ENCODE measurements at places on chromosomes 11 and 22. TPM values are rescaled to one million over a fixed set of nuclear protein-coding genes. Genes with fewer than 3 reads are reported as not detected.

DNA sequence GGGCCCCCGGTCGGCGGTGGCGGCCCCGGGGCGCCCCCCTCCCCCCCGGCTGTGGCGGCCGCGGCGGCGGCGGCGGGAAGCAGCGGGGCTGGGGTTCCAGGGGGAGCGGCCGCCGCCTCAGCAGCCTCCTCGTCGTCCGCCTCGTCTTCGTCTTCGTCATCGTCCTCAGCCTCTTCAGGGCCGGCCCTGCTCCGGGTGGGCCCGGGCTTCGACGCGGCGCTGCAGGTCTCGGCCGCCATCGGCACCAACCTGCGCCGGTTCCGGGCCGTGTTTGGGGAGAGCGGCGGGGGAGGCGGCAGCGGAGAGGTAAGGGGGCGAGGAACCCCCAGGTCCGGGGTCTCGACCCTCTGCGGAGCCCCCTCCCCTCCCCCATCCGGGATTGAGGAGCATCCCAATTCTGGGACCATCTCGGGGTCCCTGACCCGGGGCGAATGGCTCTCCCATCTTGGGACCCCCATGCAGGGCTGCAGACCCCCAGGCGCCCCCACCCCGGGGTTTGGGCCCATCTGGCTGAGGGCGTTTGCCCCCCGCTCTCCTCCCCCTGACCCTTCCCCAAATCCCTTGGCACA, 431 bp downstream of the KMT2A start:
- H3K27me3 ChIP-seq = no peaks in the 10 kb centered on the region
- peak overlapping the region; percentile 66 for H3K27ac ChIP-seq
- H3K36me3 ChIP-seq = no peaks in the 10 kb centered on the region
- peaks cover 18% of the 10 kb centered on the region for H3K4me1 ChIP-seq
- DNase-seq = no peak
- peak overlapping the region; percentile 96 for H3K4me3 ChIP-seq

Gene HTATIP2
- 25.0 TPM for polyA plus RNA-seq

Gene ANO9
- polyA plus RNA-seq = 169 TPM

DNA sequence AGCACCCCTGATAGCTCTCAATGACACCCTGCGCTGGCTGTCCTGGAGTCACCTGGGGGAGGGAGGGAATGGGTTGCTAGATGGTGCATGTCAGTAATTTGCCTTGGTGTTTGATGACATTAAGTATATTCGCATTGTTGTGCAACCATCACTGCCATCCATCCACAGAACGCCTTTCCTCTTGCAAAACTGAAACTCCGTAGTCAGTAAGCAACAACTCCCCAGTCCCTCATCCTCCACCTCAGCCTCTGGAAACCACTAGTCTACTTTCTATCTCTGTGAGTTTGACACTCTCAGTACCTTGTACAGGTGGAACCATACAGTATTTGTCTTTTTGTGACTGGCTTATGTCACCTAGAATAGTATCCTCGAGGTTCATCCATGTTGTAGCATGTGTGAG, 62.6 kb downstream of the PKNOX2 start:
- H3K4me1 ChIP-seq = no peaks in the 10 kb centered on the region
- H3K27me3 ChIP-seq = peaks cover 15% of the 10 kb centered on the region
- no peak for DNase-seq
- no peak overlapping the region for H3K27ac ChIP-seq
- H3K4me3 ChIP-seq = no peak overlapping the region

DNA sequence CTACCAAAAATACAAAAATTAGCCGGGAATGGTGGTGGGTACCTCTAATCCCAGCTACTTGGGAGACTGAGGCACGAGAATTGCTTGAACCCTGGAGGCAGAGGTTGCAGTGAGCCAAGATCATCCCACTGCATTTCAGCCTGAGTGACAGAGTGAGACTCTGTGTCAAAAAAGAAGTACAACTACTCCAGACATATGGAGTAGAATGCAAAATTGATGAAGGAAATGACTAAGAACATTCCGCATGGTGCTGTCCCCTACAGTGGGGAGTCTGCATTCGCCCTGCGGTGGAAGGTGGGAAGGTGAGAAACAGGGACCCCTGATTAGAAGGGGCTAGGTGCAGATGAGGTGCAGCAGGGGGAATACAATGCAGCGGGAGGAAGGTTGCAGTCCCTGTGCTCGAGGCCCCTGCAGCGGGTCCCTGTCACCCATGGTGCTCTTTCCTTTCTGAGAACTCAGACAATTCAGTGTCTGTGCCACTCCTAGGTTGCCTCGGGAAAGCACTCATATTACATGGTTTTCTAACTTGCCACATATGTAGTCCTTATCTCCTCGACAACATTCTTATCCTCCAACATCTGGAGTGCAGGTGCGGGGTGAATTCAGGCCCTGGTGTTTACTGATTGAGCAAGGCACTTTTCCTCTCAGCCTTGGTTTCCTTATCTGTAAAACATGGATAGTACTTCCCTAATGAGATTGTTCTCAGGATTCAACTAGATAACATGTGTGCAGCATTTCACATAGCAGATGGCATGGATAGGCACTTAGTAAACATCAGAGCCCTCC, 5.2 kb downstream of the POLD4 start:
- no peak overlapping the region for H3K4me3 ChIP-seq
- H3K4me1 ChIP-seq = peaks cover 62% of the 10 kb centered on the region
- H3K36me3 ChIP-seq = peaks cover 6% of the 10 kb centered on the region

GRCh38 chr11:66857234-66857926, 516 bp downstream of the LRFN4 start:
- H3K27me3 ChIP-seq = no peaks in the 10 kb centered on the region
- H3K4me3 ChIP-seq = peak overlapping the region; percentile 40
- H3K27ac ChIP-seq = no peak overlapping the region
- peaks cover 6% of the 10 kb centered on the region for H3K4me1 ChIP-seq
- peaks cover 2% of the 10 kb centered on the region for H3K36me3 ChIP-seq

Gene RPS3
- 3,748 TPM for polyA plus RNA-seq

- H3K27me3 ChIP-seq = peaks cover 10% of the 10 kb centered on the region
- DNase-seq = no peak
- H3K27ac ChIP-seq = no peak overlapping the region
- H3K36me3 ChIP-seq = no peaks in the 10 kb centered on the region
- H3K4me3 ChIP-seq = no peak overlapping the region
Observed at GRCh38 chr11:128709402-128709801, 15.5 kb downstream of the FLI1 start.

Gene VPREB1
- polyA plus RNA-seq = 0.24 TPM

DNA sequence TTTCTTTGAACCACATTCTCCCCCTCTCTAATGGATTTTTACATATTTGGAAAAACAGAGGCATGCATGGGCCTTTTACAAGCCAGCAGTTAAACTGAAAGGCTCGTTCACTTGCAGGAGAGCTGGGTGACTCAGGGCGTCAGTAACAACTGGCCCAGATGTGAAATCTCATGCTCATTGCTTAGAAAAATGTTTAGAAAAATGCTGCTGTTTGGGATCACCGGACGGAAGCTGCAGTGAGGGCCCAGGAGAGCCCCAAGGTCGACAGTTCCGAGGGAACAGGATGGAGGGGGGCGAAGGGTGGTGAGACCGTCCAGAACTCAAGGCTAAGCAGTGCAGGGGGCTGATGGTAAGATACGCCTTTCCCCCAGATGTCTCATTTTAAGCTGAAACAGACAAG, 41.7 kb upstream of the SMTN start:
- peak; percentile 47 for DNase-seq
- H3K4me1 ChIP-seq = peaks cover 8% of the 10 kb centered on the region
- H3K27me3 ChIP-seq = no peaks in the 10 kb centered on the region
- no peaks in the 10 kb centered on the region for H3K36me3 ChIP-seq
- H3K27ac ChIP-seq = peak overlapping the region; percentile 77

GRCh38 chr22:36341640-36342041, 46.1 kb downstream of the MYH9 start:
- no peaks in the 10 kb centered on the region for H3K27me3 ChIP-seq
- no peak for DNase-seq
- no peak overlapping the region for H3K27ac ChIP-seq
- peaks cover 3% of the 10 kb centered on the region for H3K4me1 ChIP-seq
- H3K36me3 ChIP-seq = peaks cover 94% of the 10 kb centered on the region

- no peak overlapping the region for H3K27ac ChIP-seq
- no peak for DNase-seq
- peaks cover 50% of the 10 kb centered on the region for H3K36me3 ChIP-seq
- H3K4me1 ChIP-seq = peaks cover 14% of the 10 kb centered on the region
- H3K4me3 ChIP-seq = peak overlapping the region; percentile 78
Observed at GRCh38 chr11:65718964-65719492, 1.6 kb downstream of the RNASEH2C start.

DNA sequence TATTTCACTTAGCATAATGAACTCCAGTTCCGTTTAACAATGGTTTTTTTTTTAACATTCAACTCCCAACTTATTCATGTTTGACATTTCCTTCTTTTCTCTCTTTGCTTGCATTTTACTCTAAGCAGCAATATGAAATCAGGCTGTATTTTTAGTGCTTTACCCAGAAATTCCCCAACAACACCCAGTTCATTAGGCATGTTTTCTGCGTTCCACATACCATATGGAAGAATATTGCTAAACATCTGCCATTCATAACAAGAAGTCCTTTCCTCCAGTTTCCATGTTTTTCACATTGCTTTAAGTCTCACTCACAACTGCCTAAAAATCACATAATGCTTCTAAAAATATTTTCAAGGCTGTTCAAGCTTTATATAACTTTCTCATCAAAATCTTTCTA, 45.8 kb downstream of the PLAAT5 start:
- H3K36me3 ChIP-seq = no peaks in the 10 kb centered on the region
- no peaks in the 10 kb centered on the region for H3K27me3 ChIP-seq
- no peaks in the 10 kb centered on the region for H3K4me1 ChIP-seq
- DNase-seq = no peak
- H3K27ac ChIP-seq = no peak overlapping the region
- H3K4me3 ChIP-seq = no peak overlapping the region

Gene TP53AIP1
- 0.31 TPM for polyA plus RNA-seq

DNA sequence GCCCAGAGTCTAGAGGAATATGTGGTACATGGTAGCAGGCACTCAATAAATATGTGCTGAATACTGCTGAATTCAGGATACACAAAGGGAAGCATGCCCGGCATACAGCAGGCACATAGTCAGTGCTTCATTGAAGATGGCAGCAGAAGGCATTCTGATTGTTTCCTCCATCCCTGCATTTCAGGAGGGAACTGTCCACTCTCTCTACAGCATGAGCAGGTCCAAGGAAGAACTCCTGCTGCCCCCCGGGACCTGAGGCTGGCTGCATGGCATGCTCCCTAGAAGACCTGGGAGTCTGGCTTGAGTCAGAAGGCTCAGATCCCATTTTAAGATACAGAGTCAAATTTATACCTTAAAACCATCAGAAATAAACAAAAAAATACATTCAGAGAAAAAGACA, 319.3 kb upstream of the NARS2 start:
- no peaks in the 10 kb centered on the region for H3K4me1 ChIP-seq
- DNase-seq = no peak
- H3K27me3 ChIP-seq = no peaks in the 10 kb centered on the region
- no peaks in the 10 kb centered on the region for H3K36me3 ChIP-seq
- H3K4me3 ChIP-seq = no peak overlapping the region

DNA sequence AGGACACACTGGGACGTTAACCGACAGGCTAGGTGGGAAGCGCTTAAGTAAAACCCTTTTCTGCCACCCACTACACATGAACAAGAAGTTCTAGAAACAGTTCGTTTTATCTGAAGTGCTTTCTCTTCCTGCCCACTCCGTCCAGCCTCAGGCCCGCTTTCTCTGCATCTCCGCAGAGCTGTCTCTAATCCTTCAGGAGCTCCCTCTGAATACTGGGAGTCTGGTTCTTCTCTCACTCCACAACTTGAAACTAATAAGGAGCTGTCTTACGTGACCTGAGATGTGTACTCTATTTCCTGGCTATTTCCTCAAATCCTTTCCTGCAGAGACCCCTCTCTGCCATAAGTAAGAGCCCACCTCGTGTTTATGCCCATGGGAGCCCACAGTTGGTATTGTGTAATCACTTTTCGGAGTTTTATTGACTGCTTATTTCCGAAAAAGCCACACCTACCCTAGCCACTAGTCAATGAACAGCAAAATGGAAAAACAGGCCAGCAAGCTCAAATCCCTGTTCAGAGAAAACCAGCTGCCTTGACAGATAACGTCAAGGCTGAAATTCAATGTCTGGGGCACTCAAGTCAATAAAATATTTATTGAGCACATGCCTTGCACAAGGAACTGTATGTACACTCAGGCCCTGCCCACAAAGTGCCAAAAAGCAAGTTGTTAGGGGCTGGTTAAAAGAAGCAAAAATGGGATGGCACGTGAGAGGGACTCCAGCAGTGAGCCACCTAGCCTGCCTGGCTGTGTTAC, 4.9 kb downstream of the PC start:
- no peaks in the 10 kb centered on the region for H3K27me3 ChIP-seq
- H3K4me3 ChIP-seq = no peak overlapping the region

GRCh38 chr22:21009638-21010425, 5.1 kb upstream of the P2RX6 start:
- H3K4me3 ChIP-seq = no peak overlapping the region
- H3K36me3 ChIP-seq = no peaks in the 10 kb centered on the region
- H3K4me1 ChIP-seq = peaks cover 6% of the 10 kb centered on the region
- peak; percentile 54 for DNase-seq

DNA sequence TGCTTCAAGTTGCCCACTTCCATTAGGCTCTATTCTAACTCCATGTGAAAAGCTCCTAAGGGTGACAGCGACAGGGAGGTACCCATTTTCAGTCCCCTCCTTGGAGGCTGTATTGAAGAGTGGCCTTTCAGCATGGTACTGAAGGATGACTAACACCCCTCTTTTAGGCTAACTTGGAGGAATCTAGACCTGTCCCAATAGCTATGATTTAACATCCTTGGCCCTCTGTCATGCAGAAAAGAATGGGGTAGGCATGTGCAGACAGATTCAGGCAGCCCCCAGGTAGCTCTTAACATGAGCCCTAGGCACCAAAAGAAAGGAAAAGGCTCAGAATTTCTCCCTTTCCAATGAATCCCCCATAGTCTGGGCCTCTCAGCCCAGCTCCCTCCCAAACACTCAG, 89.3 kb upstream of the AMOTL1 start:
- DNase-seq = no peak
- H3K4me1 ChIP-seq = peaks cover 45% of the 10 kb centered on the region
- no peaks in the 10 kb centered on the region for H3K27me3 ChIP-seq
- no peaks in the 10 kb centered on the region for H3K36me3 ChIP-seq
- no peak overlapping the region for H3K4me3 ChIP-seq

GRCh38 chr11:10375280-10375971, 70.6 kb downstream of the ADM start:
- H3K4me3 ChIP-seq = no peak overlapping the region
- H3K36me3 ChIP-seq = no peaks in the 10 kb centered on the region
- H3K4me1 ChIP-seq = no peaks in the 10 kb centered on the region
- H3K27me3 ChIP-seq = peaks cover 3% of the 10 kb centered on the region
- no peak for DNase-seq

Gene B3GAT3
- 40.0 TPM for polyA plus RNA-seq

DNA sequence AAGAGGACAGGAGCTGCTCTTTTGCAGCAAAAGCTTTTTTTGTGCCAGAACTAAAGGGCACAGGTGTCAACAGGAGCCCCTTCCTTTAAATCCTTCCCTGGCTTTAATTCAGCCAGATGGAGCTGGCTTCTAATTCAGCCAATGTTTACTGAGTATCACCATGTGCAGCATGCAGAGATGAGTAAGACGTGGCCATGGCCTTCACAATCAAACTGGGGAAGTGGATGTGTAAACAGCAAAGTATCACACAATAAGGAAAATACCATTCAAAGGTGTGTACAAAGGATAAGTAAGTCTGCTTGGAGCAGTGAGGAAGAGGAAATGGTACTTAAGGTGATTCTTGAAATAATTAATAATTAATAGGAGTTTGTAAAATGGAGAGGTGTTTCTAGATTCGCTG, 243.4 kb downstream of the NXPE2 start:
- no peaks in the 10 kb centered on the region for H3K4me1 ChIP-seq
- H3K27me3 ChIP-seq = peaks cover 6% of the 10 kb centered on the region
- H3K27ac ChIP-seq = no peak overlapping the region
- DNase-seq = no peak
- H3K4me3 ChIP-seq = no peak overlapping the region
- H3K36me3 ChIP-seq = no peaks in the 10 kb centered on the region

- H3K27me3 ChIP-seq = no peaks in the 10 kb centered on the region
- no peaks in the 10 kb centered on the region for H3K36me3 ChIP-seq
- no peak overlapping the region for H3K4me3 ChIP-seq
- DNase-seq = no peak
Observed at GRCh38 chr11:23988381-23989006, 508.4 kb upstream of the LUZP2 start.
